ENCODE measurements at places on chromosomes 6 and 20.

DNA sequence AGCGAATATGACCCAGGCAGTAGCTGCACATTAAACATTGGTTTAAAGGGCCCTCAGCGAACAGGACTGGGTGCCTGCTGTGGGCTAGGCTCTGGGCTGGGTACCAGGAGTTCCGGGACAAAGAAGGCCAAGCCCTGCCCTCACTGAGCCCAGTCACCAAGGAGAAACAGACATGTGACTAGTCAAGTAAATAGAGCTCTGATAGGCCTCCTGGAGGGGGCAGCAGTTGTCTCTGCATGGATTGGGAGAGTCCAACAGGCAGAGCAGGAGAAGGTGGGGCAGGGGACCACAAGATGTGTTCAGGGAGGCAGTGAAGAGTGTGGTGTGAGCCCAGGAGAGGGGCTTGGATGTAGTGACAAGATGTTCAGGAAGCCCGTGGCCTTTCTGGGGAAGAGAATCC lies 3.1 kb downstream of the HM13 start:
- DNase-seq, result no peak

- no peak for DNase-seq
Measured at GRCh38 chr6:106315765-106316374, 9.7 kb downstream of the ATG5 start.

- DNase-seq, result no peak
Measured at GRCh38 chr6:127539272-127539671, 20.1 kb upstream of the MTCL3 start.

DNA sequence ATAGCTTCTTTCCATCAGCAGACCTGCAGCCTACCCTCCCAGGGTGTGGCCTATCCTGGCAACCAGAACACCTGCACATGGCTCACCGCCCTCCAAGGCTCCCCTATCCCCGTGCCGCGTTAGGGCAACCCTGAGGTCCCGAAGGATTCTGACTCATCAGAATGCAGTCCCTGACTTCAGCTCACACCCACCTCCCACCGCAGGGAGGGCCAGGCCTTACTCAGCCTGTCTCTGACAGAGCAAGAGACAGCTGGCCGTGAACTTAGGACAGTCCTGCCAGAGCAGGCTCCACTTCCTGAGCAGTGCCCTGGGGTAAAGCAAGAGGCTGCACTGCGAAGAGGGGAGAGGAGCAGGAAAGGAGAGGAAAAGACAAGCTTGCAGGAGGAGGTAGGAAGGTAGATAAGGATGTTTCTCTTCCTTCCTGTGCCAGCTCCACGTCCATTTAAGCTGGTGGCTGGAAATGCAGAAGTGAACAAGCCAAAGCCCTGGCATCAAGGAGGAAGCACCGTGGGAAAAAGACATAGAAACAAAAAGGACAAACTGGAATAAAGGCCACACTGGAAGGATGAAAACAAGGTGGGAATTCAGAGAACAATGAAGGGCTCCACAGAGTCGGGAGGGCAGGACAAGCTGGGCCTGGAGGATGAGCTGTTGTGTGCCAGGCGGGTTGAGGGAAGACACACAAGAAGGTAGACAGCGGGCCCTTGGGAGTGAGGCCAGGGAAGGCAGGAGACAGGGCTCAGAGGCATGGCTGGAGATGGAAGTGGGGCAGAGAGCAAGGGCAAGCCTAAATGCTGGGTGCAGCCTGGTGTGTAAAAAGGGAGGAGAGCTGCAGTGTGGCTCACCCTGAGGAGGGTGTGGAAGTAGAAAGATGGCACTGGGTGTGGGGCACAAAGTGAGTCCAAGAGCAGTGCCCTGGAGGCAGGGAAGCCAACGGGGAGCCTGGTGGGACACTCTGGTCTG lies 102.7 kb downstream of the SLC23A2 start:
- no peak for DNase-seq

DNA sequence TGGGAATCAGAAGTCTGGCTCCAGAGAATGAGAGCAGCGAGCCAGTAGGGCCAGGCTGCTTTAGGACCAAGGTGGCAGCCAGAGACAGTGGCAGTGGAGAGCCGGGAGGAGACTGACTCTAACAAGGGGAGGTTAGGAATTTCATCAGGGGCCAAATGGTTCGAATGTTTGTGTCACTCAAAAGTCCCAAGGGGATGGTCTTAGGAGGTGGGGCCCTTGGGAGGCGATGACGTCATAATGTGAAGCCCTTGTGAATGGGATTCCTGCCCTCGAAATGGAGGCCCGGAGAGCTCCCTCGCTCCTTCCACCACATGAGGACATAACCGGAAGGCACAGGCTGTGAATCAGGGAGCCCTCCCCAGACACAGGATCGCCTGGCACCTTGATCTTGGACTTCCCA lies 299.7 kb downstream of the QKI start:
- no peak for DNase-seq

DNA sequence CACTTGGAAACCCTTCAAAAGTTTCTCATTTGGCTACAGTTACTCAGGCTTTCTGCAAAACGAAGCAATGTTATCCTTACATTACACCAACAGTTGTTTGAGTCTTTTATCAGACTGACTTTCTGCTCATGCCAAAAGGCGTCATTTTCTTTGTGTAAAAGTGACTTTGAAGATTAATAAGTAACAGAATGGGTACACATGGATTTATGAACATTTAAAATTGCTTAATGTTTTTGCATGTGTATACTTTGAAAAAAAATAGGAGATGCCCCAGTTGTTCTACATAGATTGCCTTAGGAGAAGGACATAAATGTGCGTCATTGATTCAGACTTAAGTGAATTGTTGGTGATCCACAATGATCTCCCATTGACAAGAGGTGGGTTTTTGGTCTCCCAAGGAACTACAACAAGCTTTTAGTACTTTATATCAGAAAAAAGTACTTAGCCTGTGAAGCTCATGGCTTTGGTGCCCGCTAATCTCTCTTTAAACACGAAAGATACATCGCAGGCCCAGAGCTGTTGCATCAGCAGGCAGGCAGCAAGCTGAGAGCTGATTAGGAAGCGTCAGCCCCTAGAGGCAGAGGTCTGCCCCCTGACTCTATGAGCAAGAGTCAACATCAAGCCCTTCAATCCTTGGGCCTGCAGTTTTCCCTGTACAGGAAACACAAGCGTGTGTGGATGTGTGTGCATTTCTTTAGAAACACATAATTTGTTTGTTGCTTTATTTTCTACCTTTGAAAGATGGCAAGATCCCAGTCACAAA lies 45.9 kb downstream of the SLC22A3 start:
- DNase-seq, result no peak

DNA sequence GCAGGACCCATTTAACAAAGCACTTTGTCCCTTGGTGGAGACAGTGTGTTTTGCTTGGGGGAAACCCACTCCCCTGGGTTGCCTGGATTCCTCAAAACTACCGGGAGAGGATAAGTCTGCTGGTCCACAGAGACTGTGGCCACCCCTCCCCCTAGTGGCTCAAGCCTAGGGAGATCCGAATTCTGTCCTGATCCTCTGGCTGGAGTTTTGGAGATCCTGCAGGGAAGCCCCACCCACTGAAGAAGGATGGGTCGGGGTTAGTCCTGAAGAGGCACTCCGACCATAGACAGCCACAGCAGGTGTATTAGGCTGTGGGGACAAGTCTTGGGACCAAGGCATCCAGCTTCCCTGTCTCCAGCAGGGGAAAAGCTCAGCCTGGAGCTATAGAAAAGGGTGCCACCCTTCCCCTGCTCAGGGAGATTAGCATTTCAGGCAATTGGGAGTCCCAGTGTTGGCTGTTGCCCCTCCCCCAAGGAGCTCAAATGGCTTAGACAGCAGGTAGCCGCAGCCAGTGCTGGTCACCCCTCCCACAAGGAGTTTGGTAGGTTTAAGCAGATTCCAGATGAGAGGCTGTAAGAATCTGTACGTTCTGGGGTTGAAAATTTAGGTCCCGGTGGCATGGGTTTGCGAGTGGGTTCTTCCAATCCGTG lies 750.0 kb downstream of the TBC1D32 start:
- no peak for DNase-seq

DNA sequence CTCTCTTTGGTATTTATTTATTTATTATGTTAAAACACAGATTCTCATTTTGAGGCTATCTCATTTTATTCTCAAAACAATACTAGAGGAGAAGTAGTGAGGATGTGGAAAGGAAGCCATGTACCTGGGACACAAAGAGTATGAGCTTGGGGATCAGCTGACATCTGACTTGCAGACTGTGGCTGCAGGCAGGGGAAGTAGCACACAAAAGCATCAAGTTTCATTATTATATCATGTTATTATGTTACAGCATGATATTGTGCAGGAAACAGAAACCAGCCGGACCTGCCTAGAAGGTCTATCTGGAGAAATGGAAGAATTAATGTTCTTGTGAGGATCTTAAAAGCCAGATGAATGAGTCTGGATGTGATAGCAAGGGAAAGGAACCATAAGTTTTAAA lies 248.2 kb downstream of the KHDC1L start:
- no peak for DNase-seq

DNA sequence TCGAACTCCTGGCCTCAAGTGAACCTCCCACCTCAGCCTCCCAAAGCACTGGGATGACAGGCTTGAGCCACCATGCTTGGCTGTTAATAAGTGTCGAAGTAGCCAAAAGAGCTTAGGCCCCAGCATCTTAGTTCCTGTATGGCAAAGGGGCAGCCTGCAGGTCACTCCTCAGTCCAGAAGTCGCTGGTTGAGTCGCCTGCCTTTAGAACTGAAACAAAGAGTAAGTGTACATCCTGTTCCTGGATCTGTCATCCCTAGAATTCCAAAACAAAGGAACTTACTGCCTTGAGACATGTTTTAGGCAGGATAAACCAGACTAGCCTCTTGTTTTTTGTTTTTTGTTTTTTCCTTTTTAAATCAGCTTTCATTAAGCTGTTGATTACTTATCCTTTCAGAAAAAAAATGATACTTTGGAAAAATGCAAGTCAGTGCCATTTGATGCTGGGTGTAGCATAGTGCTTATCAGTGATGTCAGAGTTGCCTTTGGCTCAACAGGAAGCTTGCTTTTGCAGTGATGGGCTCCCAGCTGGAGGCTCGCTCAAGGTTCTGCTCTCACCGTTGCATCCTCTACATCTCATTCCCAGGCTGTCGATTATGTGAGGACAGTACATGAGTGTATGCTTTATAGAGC lies 9.0 kb downstream of the ACTR5 start:
- DNase-seq, result no peak

DNA sequence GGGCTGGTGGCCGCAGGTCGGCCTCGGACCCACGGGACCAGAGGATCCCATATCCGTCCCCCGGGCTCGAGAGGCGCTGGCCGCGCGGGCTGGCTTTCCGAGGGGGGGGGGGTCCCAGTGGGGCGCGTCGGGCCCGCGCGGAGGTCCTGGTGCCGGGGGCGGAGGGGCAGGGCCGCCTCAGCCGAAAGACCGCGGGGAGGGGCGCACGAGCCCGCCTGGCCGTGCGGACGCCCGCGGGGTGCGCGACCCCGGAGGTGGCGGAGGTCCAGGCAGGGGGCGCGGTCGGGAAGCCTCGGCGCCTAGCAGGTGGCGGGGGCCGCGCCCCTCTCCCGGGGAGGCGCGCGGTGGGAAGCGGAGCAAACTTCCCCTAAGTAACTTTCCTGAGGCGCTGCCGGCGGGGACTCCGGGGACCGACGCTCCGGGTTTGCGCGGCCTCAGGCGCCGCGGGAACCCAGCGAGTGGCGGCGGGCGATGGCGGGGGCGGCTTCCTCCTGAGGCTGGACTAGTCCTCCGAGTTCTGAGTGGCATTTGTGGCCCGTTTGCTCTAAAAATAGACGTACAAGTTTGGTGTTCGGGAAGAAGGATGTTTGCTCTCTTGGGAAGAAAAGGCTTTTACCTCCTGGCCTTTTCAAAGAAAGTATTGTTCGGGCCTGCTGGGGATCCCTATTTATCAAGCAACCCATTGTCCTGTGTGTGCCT lies 26.5 kb upstream of the BTBD3 start:
- no peak for DNase-seq

DNA sequence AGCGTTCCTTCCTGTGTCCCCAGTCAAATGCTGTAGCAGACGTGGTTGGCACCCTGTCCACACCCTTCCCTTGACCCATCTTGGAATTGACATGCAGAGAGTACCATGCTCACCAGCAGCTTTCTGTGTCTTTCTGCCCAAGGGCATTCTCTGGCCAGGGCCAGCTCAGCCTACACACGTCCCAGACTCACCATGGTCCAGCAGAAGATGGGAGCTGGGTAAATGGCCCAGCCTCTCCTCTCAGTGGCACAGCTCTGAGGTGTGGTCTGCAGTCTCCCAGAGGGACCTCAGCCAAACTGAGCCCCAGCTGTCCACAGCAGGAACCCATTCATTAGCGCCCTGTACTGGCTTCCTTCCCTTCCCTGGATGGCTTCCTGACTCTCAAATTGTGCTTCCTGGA lies 31.1 kb upstream of the BLCAP start:
- DNase-seq, result no peak

GRCh38 chr6:158399040-158399700 lies 86.9 kb downstream of the TULP4 start:
- peak; percentile 50 for DNase-seq

- no peak for DNase-seq
Measured at GRCh38 chr6:37451441-37452193, 18.6 kb downstream of the CMTR1 start.

DNA sequence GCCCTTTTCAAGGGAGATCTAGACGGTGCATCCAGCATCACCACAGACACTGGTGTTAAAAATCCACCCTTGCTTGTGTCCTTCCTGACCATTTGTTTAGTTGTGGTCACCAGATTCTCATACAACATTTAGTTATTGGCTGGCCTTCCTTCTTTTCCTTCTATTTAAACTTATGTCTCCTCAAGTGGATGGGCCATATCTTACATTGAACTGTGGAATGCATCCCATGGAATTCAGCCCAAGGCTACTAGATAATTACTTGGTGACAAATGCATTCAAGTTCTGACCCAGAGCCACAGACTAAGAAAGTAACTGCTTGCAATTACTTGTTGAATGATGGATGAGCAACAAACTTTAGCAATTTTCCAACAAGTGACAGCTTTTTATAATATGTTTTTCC lies 198.9 kb upstream of the SSTR4 start:
- no peak for DNase-seq

- DNase-seq, result no peak
Measured at GRCh38 chr6:99099243-99099642, 151.5 kb upstream of the FBXL4 start.

DNA sequence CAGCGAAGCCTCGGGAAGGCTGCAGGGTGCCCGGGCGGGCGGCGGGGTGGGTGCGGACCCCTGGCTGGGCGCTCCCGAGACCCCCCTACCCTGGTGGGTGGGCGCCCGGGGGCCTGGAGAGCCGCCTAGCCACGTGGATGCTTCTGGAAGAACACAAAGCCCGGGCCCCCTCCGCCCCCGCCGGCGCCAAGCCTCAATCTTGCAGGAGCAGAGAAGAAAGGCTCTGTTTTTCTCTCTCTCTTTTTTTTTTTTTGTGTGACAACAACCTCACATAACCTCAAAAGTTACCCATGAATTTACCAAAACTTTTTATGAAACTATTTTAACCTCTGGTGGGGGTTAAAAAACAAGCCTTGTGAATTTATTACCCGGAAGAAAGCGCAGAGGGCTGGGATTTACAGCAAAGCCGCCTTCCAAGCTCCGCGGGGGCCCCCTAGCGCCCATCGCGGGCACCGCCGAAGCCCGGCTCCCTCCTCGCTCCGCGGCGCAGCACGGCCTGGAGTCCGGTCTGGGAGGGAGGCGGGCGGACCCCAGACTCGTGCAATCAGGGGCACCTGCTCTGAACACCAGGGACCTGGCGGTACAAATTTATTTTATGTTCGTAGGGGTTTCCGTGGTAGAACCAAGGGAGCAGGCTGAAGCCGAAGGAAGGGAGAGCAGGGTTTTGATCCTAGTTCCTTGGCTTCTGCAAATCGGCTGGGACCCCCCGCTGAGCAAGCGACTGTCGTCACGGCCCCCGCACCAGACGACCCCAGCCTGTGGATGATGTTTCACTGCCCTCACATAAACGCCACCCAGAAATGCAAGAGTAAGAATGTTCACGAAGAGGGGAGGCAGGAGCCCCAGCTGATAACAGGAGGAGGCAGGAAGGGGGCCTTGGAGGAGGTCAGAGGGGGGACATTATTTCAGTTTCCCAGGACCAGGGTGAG lies 58.9 kb downstream of the ZNF831 start:
- DNase-seq, result peak; percentile 92
